Activated T-cell treated with anti-CD3 and anti-CD28 coated beads, Interleukin-2, amount 50 U/mL, for 72 hours (primary cell): ENCODE measurements at places on chromosomes 6 and 20.

DNA sequence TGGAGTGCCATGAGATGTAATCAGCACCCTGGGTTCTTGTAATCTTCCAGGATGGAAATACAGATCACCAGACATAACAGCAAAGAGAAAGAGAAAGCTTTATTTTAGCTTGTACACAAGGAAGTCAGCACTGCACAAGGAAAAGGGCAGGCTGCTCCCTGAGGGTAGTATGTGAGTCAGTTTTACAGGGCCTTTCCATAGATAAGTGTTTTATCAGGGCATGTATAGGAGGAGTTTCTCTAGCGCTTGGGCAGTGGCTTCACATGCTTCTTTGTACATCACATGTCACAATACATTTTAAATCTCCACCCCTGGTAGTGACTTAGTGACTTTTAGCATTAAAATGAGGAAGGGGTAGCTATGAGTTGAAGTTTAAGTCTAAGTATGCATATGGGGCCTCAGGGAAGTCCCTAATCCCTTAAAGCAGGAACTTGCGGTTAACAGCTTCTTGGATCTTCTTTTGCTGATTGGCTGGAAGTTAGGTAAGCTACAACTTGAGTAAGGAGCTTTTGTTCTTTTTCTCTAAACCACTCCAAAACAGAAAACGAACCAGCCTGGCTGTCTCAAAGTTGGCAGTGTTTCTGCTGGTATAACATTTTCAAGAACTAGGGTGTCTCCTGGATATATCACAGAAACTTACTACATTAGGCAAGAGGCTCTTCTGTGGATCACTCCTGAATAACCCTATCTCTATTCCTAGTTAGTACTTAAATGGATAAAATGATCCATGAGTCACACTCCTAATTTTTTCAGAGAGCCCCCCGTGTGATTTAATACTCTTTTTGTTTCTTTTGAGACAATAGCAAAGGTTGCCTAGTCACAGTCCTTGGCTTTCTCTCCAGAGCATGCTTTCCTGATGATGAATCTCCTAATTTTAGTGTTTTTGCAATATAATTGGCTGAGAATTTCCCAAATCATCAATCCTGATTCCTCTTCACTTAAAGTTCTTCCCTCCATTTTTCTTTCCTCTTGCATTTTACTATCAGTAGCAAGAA is 60.2 kb downstream of the MRAP2 start:
- no peak for DNase-seq

GRCh38 chr20:60011512-60012507 is 53.6 kb downstream of the CDH26 start:
- no peak for DNase-seq

DNA sequence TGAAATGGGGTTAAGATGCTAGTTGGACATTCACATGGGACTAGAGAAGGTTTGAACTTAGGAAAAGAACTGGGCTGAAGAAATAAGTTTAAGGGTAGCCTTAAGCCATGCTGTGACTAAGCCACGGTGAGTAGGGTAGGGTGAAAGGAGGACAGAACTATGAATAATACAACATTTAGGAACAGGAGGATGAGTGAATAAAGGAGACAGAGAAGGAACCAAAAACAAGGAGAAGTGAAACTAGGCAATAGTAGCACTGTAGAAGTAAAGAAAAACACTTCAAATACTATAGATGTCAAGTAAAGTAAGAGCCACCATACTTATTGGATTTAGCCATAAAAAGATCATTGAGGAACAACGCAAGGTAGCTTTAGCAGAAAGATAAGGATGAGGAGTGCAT is 111.2 kb downstream of the KCNQ5 start:
- no peak for DNase-seq

DNA sequence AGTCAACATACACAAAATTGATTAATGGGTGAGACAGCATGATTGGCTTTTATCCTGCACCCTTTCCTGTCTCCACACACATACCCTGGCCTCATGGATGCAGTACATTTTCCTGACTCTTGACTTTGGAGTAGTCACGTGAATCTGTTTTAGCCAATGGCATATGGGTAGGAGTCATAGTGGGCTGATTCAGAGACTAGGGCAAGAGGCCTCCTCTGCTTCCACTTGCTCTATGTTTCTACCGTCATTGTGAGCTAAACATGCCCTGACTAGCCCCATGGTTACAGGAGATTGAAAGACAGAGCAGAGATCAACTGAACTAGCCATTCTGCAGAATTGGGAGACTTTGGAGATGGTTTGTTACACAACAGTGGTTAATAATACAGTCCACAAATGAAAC is 850.0 kb downstream of the DHX35 start:
- no peak for DNase-seq

DNA sequence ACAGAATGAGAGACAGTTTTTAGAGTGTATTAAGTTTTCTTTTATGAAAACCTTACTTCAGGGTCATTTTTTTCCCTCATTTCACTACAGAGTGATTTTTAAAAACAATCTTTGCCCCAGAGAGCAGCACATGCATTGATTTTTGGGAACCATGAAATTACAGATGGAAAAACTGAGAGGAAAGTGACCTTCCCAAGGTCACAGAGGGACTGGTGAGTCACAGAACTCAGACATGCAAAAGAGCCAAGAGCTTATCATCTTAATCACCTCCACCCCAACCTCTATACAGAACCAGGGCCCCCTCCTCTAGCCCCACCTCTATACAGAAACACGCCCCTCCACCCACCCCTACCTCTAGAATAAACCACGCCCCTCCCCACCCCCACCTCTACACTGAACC is 10.7 kb downstream of the PXMP4 start:
- DNase-seq, result peak; percentile 29

- DNase-seq, result peak; percentile 84
These were observed 93.4 kb upstream of the ASF1A start for GRCh38 chr6:118800394-118801071.

GRCh38 chr20:43188861-43189553 is 699 bp downstream of the PTPRT start:
- no peak for DNase-seq

GRCh38 chr6:167798453-167798852 is 28.3 kb upstream of the AFDN start:
- DNase-seq, result no peak
